ENCODE measurements at places on chromosomes 1 and 21.

DNA sequence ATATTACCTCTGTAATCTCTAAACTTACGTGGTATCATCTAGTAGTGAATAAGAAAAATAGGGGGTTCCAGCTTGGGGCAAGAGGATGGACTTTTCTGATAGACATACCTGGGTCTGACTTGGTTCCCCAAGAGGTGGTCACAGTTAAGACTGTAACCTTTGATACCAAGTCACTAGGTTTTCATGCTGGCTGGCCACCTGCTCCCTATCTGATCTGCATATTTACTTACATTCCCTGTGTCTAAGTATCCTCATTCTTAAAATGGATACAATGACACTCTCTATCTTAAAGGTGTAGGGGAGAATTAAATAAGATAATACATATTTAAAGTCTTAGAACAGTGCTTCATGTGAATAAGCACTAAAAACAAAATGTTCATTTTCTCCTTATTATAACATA, 312.1 kb downstream of the DSCAM start:
- ATAC-seq = no peak

DNA sequence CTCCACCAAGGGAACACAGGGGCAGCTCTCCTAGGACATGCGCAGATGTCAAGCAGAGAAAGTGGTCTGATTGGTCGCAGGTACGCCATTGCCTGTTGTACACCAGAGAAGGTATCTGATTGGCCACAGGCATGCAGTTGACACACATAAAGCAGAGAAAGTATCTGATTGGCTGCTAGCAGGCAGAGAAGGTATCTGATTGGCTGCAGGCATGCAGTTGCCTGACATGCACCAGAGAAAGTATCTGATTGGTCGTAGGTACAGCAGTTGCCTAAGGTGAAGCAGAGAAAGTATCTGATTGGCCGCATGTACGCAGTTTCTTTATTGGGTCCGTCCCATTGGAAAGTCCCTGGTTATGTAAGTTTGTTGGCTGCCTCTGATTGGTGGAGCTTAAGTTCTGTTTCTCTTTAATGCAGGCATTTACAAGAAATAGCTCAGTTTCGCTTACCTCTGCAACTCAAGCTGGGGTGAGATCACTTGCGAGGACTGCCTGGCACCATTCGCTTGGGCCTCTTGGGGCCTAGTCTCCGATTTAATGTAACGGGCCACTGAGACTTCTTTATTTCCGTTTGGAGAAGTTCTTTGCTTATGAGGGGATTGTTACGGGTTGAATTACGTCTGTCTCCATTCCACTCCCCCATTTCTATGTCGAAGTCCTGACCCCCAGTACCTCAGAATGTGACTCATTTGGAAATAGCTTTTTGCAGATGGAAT, 74.2 kb downstream of the SIK1 start:
- ATAC-seq = peak; percentile 57

DNA sequence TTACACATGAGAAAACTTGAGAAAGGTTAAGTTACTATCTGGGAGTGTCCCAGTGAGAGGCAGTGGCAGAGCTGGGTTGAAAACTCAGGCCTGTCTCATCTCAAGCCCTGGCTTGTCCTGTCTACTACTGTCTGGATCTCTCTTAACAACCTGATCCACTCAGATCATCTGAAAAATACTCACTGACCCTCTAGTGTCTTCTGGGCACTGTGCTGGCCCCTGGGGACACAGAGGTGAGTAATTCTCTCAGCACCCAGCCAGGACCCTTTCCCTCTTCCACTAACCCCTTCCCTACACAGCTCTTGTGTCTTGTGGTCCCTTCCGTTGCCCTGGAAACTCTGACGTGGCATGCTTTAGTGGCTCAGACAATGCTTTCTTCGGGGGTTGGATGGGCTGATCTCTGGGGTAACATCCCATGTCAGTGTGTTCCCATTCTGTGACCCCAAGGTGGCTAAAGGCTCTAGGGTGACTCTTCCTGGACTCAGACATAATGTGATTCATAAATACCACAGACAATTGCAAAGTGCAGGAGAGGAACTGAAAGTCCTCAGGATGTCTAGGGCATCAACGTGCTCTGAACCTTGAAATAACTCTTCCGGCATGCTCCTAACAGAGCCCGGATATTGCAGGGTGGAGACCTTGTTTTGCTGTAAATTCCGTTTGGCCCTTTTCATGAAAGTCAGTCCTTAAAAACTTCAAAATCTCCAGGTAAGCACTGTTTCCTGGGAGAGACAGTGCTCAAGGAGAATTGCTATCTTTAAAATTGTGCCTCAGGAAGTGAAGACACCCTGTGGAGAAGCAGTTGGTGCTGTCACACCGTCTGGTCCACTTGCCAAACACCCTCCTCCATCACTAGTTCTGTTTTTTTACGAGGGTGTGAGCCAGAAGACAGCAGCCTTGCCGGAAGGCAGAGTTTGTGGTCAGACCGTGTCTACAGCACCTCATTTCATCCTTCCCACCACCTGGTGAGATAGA, 4.0 kb downstream of the SHISAL2A start:
- no peak for ATAC-seq

GRCh38 chr1:41659903-41660302, 175.4 kb upstream of the EDN2 start:
- no peak for ATAC-seq

- peak; percentile 77 for ATAC-seq
Measured at GRCh38 chr21:26804895-26805609, 40.2 kb downstream of the ADAMTS1 start.

DNA sequence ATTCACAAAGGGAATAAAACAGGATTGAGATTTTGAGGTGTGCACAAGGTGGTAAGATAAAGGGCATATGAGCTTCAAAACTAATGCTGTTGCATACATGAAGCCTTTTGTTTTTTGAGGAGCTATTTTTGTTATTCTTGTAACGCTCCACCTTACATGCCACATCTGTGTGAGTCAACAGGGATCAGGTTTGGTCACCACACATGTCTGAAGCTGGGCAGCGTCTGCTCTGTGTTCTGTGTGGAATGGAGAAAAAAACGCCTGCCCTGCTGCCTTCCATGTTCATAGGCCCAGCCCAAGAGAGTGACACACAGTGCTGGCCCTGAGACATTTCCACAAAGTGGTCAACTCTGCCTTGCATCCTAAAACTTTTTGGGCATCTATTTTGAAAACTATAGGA, 67.7 kb downstream of the MPZL1 start:
- peak; percentile 30 for ATAC-seq

DNA sequence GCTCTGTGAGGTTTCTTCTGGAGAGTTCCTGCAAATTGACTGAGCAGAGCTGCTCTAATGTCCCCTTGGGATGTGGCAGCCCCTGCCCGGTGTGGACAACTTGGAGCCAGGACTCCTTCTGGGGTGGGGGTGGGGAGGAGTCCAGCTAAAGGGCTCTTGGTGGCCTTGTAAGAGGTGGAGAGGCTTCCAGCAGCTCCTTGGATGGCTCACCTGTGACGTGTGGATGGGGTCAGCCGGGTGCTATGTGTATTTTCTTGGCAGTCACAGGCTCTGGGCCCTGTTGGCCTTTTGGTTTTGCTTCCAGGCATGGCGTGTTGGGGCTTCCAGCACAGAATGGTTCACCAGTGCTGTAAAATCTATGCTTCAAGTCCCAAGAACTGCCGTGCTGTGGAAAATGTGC, 38.2 kb downstream of the TRAPPC10 start:
- ATAC-seq = no peak

DNA sequence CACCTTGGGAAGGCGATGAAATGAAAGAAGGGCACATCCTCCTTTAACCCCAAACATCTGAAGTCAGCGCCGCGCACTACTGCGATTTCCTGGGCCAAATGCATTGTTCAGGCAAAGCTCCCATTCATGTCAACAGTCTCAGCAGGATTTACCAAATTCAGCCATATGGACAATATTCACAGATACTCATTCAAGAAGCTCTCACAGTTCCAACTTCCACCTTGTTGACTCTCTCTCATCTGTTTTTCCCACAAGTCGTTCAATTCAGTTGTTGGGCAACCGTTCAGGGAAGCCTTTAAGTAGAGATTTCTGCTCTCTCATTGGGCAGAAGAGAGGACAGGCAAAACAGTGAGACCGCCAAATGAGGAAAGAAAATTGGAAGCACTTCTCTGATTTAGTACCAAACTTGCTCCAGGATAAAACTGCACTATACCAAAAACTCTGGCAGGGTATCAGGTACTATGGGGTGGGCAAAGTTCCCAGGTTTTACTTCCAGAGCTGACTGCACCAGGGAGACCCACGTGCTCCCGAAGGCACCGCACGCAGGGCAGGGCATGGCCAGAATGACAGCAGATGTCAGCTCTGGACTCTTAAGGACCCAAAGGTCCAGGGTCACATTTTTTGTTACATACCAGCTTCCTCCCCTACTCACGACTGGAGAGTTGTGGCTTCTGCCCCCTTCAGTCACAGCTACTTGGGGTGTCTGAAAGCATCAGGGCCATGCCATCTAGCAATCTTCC, 668.8 kb downstream of the KIF26B start:
- peak; percentile 44 for ATAC-seq

DNA sequence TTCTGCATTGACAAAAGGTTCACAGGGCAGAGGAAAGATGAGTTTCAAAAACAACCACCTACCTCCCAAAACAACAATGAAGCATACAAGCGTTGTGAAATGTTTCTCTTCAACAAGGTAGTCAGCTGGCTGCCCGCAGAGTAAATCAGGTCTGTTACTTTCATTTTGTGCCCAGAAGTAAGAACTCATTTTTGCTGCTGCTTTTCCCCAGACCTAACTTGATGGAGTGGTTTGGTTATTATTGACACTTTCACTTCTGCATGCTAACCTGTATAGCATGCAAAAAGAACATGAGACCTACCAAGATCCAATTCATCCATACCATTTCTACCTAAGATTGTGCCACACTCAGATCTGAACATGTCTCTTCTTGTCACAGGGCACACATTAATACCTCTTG, 1.3 kb downstream of the SLC9C2 start:
- no peak for ATAC-seq

DNA sequence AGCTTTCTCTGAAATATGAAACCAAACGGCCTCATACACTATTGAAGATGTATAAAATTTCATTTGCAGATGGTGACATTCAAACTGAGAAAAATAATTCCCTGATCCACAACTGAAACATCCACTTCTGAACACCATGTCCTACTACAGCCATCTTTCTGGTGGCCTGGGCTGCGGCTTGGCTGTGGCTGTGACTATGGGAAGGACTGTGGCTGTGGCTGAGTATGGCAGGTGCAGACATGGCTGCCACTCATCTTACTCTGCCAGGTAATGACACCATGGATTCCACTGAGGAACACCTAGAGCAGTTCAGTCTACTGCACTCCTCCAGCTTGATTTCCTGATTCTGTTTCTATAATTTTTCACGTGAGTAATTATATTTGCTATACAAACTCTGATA, at the start of gene KRTAP20-4:
Gene KRTAP20-4 (plus strand): TSS at position 106 of the 400 bp plus-strand sequence.
- no peak for ATAC-seq

- ATAC-seq = no peak
Measured at GRCh38 chr1:19367584-19368041, 55.5 kb downstream of the SLC66A1 start.

- ATAC-seq = no peak
Measured at GRCh38 chr1:107785496-107786202, 179.3 kb downstream of the VAV3 start.

GRCh38 chr1:246435421-246436041, 71.5 kb downstream of the SMYD3 start:
- no peak for ATAC-seq

- ATAC-seq = no peak
Measured at GRCh38 chr21:33238146-33238545, 8.4 kb downstream of the IFNAR2 start.

DNA sequence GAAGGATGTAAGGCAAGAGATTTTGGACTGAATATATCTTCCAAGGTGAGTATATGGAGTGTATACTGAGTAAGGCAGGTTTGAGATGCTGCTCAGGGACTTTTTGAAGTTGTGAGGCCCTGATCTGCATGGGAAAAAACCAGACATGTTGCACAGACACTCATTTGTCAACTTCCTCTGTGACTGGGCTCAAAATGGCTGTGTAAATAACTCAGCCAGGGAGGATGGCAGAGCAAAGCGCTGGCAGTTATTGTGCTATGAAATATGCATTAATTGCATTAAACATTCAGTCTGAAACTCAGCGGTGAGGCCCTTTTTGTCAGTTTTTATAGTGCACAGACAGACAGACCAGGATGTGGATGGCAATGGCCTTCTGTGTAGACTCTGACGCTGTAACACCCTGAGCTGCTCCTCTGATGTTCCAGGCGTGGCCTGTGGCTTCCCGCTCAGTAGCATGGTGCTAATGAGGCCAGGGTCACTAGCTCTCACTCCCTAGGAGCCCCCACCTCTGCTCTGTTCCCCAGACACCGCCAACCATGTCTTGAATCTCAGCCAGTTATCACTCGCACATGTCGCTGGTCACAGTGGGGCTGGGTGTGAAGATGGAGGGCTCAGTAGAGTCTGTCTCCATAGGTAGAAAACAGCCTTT, 307.0 kb upstream of the PROX1 start:
- ATAC-seq = no peak

GRCh38 chr1:157095551-157095950, 4.1 kb downstream of the ETV3L start:
- no peak for ATAC-seq

GRCh38 chr1:159881622-159882526, 18.1 kb downstream of the CFAP45 start:
- ATAC-seq = peak; percentile 97
